ENCODE measurements at places on chromosomes 7 and 10. TPM values are rescaled to one million over a fixed set of nuclear protein-coding genes. Genes with fewer than 3 reads are reported as not detected.

TMEM130 gene
- polyA plus RNA-seq = 4.4 TPM

KCNMA1 gene
- 21.4 TPM for polyA plus RNA-seq

RPEL1 gene
- polyA plus RNA-seq = not detected

DNA sequence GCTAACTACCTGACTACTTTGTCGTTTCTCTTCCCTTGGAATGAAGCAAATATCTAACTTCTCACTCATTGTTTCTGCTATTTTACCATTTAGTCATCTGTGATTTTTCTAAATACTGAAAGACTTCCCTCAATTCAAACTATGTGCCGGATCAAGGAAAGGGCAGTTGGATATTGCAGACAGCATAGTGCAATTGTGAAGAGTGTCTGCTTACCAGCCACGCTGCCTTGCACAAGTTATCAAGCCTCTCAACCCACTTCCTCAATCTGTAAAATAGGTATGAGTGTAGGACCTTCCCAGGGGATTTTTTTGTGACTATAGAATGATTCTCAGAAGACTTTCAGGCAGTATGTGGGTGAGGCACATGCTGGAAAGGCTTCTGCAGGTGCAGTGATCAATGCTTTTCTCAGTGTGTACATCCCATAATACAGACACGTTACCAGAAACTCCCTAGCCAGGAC is 54.3 kb downstream of the EGFR start:
- no peak for DNase-seq

- DNase-seq = no peak
Observed at GRCh38 chr10:76303682-76304316, 872.4 kb downstream of the LRMDA start.

DNA sequence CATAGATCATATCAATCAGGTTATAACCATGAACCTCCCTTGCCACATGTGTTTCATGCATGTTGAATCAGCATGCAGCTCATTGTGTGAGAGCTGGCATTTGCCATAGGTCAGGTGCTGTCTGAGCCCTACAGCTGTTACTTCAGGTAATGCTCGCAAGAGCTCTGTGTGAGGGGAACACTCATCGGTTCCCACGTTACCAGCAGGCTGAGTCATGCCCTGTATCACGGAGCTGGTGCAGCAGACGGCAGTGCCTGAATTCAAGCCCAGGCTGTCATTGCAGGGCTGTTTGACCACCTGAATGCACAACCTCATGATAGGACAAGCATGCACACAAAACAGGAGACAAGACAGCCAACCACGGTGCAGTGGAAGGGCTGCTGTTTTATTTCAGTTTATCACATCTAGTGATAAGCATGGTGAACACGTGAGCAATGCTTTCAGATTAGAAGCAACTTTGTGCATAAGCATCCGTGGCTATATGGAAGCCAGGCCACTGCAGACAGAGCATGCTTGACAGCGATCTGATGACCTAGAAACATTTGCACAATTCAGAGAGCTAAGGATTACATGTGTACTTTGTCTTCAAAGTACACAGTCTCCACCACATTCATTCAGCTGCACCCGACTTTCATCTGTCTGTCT is 56.4 kb upstream of the PFKP start:
- no peak for DNase-seq

GRCh38 chr10:32031424-32031823 is 24.8 kb downstream of the KIF5B start:
- no peak for DNase-seq

- DNase-seq = no peak
Observed at GRCh38 chr7:149780636-149781419, 7.4 kb upstream of the ZNF467 start.

- no peak for DNase-seq
Observed at GRCh38 chr10:11894381-11895107, 71.4 kb downstream of the PROSER2 start.
